HepG2 (cell line): ENCODE measurements at places on chromosomes 5 and 9. TPM values are rescaled to one million over a fixed set of nuclear protein-coding genes. Genes with fewer than 3 reads are reported as not detected.

GRCh38 chr9:75265525-75265972 is 177.2 kb downstream of the OSTF1 start:
- DNase-seq, result peak; percentile 30
- H3K4me1 ChIP-seq, result no peaks in the 10 kb centered on the region
- H3K4me3 ChIP-seq, result no peak overlapping the region
- H3K27me3 ChIP-seq, result no peaks in the 10 kb centered on the region
- H3K27ac ChIP-seq, result no peak overlapping the region

DNA sequence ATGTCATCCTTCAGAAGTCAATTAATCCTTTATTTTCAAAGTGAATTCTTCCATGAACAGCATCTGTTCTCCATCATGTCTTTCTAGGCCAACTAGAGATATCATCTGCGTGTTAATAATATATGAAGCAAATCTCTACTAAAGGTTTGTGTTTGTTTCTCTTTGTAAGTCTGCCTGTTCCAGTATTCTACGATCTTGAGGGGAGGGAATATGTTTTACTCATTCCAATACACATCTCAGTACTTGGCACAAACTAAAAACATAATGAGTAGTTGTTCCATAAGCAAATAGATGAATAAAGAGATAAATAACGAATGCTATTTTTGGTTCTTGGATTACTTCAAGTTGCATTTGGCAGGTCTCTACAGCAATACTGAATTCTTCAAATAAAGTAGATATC is 470.7 kb upstream of the GRIN3A start:
- no peak overlapping the region for H3K27ac ChIP-seq
- DNase-seq, result no peak
- H3K4me3 ChIP-seq, result no peak overlapping the region
- H3K4me1 ChIP-seq, result no peaks in the 10 kb centered on the region
- no peaks in the 10 kb centered on the region for H3K36me3 ChIP-seq

AGTPBP1 gene
- total RNA-seq, result 22.3 and 23.9 TPM in 2 replicates

ADRB2 gene
- total RNA-seq, result not detected in 2 replicates

LCN10 gene
- 0.14 and 0.53 TPM in 2 replicates for total RNA-seq

TENT4A gene
- total RNA-seq, result 7.7 and 13.3 TPM in 2 replicates
